ENCODE measurements at places on chromosomes 1 and 21.
A peak's percentile ranks its signal among the peaks of the same experiment; 100 is the strongest.

DNA sequence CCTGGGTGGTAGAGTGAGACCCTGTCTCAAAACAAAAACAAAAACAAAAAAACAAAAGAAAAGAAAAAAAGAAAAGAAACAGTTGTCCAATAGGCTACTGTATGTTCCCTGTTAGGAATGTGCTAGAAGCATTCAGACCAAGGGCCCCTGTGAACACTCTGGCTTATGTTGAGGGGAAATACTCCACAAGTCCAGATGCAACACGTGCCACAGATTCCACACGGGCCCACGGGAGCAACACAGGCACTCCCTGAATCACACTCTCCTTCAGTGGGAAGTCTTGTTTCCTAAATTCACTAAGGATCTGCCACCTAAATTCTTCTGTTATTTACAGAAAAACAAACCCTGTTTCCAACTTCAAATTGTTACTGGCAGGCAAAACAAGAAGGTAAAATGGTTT lies 291.1 kb downstream of the PCP4 start:
- no peak for DNase-seq
- no peaks in the 10 kb centered on the region for H3K27me3 ChIP-seq
- H3K4me1 ChIP-seq, result no peaks in the 10 kb centered on the region
- no peak overlapping the region for H3K4me3 ChIP-seq

GRCh38 chr1:222791006-222791710 lies 23.7 kb upstream of the DISP1 start:
- H3K27me3 ChIP-seq, result no peaks in the 10 kb centered on the region
- H3K4me1 ChIP-seq, result no peaks in the 10 kb centered on the region
- H3K4me3 ChIP-seq, result no peak overlapping the region
- no peak overlapping the region for H3K27ac ChIP-seq
- no peak for DNase-seq
- no peaks in the 10 kb centered on the region for H3K36me3 ChIP-seq

GRCh38 chr1:35783055-35783583 lies 13.3 kb upstream of the CLSPN start:
- H3K27ac ChIP-seq, result no peak overlapping the region
- H3K4me1 ChIP-seq, result peaks cover 7% of the 10 kb centered on the region
- H3K36me3 ChIP-seq, result no peaks in the 10 kb centered on the region
- no peaks in the 10 kb centered on the region for H3K27me3 ChIP-seq
- no peak overlapping the region for H3K4me3 ChIP-seq

GRCh38 chr1:155186794-155187455 lies 13.3 kb downstream of the TRIM46 start:
- peaks cover 13% of the 10 kb centered on the region for H3K4me1 ChIP-seq
- H3K27ac ChIP-seq, result no peak overlapping the region
- no peak overlapping the region for H3K4me3 ChIP-seq
- no peak for DNase-seq
- H3K27me3 ChIP-seq, result peaks cover 32% of the 10 kb centered on the region
- H3K36me3 ChIP-seq, result no peaks in the 10 kb centered on the region

- H3K27ac ChIP-seq, result peak overlapping the region; percentile 82
- H3K36me3 ChIP-seq, result 0 out of 2 replicates have a peak, but pooled peaks cover 10% of the 10 kb centered on the region
- H3K4me1 ChIP-seq, result peaks cover 39% of the 10 kb centered on the region
- H3K4me3 ChIP-seq, result no peak overlapping the region
- peak; percentile 91 for DNase-seq
These were observed 55.0 kb upstream of the EPHA8 start for GRCh38 chr1:22508329-22508728.

- H3K27ac ChIP-seq, result no peak overlapping the region
- H3K36me3 ChIP-seq, result 0 out of 2 replicates have a peak, but pooled peaks cover 2% of the 10 kb centered on the region
- H3K27me3 ChIP-seq, result no peaks in the 10 kb centered on the region
- no peaks in the 10 kb centered on the region for H3K4me1 ChIP-seq
- no peak overlapping the region for H3K4me3 ChIP-seq
These were observed 18.2 kb downstream of the IKBKE start for GRCh38 chr1:206488466-206488865.

DNA sequence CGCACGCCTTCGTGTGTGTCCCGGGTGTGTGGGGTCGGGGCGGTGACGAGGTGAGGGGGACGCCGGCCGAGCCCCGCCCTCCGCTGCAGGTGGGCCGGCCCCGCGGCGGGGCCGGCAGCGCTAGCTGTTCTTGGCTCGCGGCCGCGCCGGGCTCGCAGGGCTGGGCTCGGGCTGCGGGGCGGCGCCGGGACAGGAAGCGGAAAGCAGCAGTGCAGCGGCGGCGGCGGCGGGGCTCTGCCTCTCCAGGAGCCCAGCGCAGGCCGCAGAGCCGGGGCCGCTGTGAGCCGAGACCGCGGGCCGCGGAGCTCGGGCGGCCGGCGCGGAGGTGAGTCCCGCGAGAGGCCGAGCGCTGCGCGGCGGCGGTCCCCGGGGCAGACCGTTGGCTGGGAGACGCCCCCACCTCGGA lies at the start of gene VANGL1:
Gene VANGL1, plus strand, starts transcription at position 209 of the 406 bp plus-strand sequence. CDS start 9,444 bp downstream, outside the sequence.
- DNase-seq, result peak; percentile 56
- no peaks in the 10 kb centered on the region for H3K27me3 ChIP-seq
- H3K4me3 ChIP-seq, result peak within 1 kb of the TSS; percentile 65
- H3K36me3 ChIP-seq, result no peaks in the 10 kb centered on the region

- no peaks in the 10 kb centered on the region for H3K27me3 ChIP-seq
- no peak overlapping the region for H3K4me3 ChIP-seq
- no peak for DNase-seq
These were observed 2.8 kb upstream of the C1orf210 start for GRCh38 chr1:43288058-43288784.

- no peaks in the 10 kb centered on the region for H3K36me3 ChIP-seq
- no peak overlapping the region for H3K4me3 ChIP-seq
- H3K4me1 ChIP-seq, result peaks cover 6% of the 10 kb centered on the region
- H3K27ac ChIP-seq, result no peak overlapping the region
These were observed 62.1 kb upstream of the TRABD2B start for GRCh38 chr1:48059289-48059688.

DNA sequence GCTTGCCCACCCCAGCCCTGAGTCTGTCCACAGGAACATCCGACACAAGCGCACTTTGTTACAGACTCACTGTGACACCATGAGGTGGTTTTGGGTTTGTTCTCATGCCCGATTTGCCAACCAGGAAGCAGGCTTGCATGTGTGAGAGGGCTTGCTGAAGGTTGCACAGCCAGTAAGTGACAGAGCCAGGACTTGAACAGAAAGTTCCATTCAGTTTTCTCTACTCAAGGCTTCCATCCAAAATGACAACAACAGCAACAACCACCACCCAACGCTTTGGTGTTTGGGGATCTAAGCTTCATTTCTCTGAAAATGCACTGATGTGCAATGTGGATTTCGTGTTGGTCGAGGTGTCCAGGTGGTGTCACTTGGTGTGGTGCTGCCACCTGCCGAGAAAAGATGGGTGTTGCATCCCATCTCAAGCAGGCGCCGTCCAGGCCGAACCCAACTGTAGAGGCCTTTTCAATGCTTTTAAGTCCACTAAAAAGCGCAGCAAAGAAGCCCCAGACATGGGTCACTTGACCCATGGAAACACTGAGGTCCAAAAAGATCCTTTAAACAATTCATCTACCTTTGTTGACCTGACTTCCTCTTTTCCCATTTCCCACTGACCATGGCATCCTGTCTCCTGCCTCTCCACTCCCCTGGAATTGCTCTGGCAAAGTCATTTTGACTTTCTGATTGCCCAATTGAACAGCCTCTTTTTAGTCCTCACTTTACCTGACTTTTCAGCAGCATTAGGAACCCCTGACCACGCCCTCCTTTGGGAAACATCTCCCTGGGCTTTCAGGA lies 12.2 kb downstream of the CITED4 start:
- H3K27ac ChIP-seq, result no peak overlapping the region
- peak; percentile 68 for DNase-seq
- H3K27me3 ChIP-seq, result no peaks in the 10 kb centered on the region
- H3K36me3 ChIP-seq, result no peaks in the 10 kb centered on the region

DNA sequence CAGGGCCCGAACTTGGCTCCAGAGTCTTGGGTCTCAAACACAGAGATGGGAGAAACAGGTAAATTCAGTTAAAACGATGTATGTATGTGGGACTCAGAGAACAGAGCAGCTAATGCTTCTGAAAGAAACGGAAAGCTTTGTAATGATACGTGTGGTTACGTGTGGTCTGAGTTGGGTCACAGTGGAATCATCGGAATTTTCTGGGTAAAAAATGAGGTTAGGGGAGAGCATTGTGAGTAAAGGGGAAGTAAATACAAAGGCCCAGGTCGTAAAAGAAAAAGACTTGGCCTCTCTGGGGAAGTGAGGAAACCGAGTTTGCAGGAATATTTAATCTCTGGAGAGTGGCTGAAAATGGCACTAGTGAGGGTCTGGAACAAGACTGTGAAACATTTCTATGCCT lies 8.3 kb downstream of the NHLH2 start:
- H3K36me3 ChIP-seq, result no peaks in the 10 kb centered on the region
- H3K27ac ChIP-seq, result no peak overlapping the region
- no peak for DNase-seq
- H3K4me3 ChIP-seq, result no peak overlapping the region
- no peaks in the 10 kb centered on the region for H3K27me3 ChIP-seq
- no peaks in the 10 kb centered on the region for H3K4me1 ChIP-seq

DNA sequence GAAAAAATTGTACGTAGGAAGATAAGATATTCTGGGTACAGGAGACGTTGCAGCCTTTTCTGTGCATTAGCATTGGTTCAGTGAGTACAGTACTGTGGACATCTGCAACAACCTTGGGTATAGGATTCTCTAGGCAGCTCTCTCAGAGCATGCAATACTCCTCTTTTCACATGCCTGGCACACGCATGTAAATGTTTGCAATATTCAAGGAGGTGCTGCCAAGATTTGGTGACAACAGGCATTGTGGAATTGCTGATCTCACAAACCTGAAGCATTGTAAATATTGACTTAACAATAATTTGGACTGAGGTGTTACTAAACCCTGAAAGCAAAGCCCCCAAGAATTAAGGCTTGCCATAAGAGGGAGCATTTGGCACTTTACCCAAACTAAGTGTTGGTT lies 126.8 kb downstream of the GRIK1 start:
- H3K4me3 ChIP-seq, result no peak overlapping the region
- H3K27me3 ChIP-seq, result no peaks in the 10 kb centered on the region
- no peak overlapping the region for H3K27ac ChIP-seq
- no peaks in the 10 kb centered on the region for H3K4me1 ChIP-seq
- no peaks in the 10 kb centered on the region for H3K36me3 ChIP-seq
- DNase-seq, result no peak

DNA sequence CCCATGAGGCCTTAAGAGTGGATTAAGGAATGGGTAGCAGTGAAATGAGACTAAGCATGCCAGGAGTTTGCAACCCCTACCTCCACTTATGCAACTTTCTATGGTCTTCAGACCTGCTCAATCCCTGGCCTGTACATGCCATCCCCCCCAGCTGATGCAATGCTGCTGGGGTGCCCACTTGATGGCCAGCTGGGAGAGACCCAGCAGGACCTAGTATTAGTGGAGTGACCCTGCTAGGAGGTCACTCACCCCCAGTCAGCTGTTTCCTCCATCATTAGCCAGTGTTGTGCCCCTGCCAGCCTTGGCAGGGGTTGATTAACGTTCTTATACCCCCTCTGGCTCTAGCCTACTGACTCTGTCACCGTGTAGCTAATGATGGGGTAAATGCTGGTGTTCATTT lies 236.6 kb downstream of the DYRK1A start:
- H3K27me3 ChIP-seq, result no peaks in the 10 kb centered on the region
- H3K4me1 ChIP-seq, result no peaks in the 10 kb centered on the region
- H3K27ac ChIP-seq, result no peak overlapping the region
- no peaks in the 10 kb centered on the region for H3K36me3 ChIP-seq

- no peak overlapping the region for H3K4me3 ChIP-seq
- peaks cover 28% of the 10 kb centered on the region for H3K27me3 ChIP-seq
- no peak for DNase-seq
These were observed 39.9 kb upstream of the CSF3R start for GRCh38 chr1:36522461-36523229.

DNA sequence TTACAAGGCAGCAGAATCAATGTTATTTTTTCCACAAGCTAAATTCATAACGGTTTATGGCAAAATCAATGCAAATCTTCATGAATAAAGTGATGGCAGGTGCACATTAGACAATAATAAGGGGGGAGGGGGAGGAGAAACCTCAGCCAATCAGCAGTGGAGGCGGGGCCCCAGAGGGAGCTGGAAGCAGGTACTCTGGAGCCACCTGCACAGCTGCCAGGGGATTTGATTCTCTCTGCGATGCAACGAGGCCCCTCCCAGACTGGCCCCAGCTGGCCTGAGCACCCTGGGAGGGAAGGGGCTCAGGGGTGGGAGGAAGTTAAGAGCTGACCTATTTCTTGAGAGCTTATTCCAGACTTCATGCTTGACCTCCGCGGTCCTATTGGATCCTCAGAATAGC lies 127.8 kb upstream of the IGSF21 start:
- peaks cover 48% of the 10 kb centered on the region for H3K27me3 ChIP-seq
- DNase-seq, result no peak
- H3K36me3 ChIP-seq, result no peaks in the 10 kb centered on the region
- H3K27ac ChIP-seq, result no peak overlapping the region
- no peaks in the 10 kb centered on the region for H3K4me1 ChIP-seq
- H3K4me3 ChIP-seq, result no peak overlapping the region

GRCh38 chr1:248905662-248906008 lies 400 bp upstream of the PGBD2 start:
- H3K36me3 ChIP-seq, result no peaks in the 10 kb centered on the region
- peak; percentile 11 for DNase-seq
- peak overlapping the region; percentile 85 for H3K27ac ChIP-seq
- peak overlapping the region; percentile 90 for H3K4me3 ChIP-seq

GRCh38 chr1:199593475-199593874 lies 434.0 kb upstream of the NR5A2 start:
- no peaks in the 10 kb centered on the region for H3K4me1 ChIP-seq
- H3K36me3 ChIP-seq, result no peaks in the 10 kb centered on the region
- no peak for DNase-seq

- no peaks in the 10 kb centered on the region for H3K4me1 ChIP-seq
- no peaks in the 10 kb centered on the region for H3K27me3 ChIP-seq
- H3K4me3 ChIP-seq, result no peak overlapping the region
These were observed 89.8 kb upstream of the KCNE2 start for GRCh38 chr21:34274001-34274400.

GRCh38 chr1:55969322-55969721 lies 610.0 kb downstream of the PLPP3 start:
- no peaks in the 10 kb centered on the region for H3K36me3 ChIP-seq
- H3K27me3 ChIP-seq, result no peaks in the 10 kb centered on the region
- H3K4me1 ChIP-seq, result no peaks in the 10 kb centered on the region
- H3K4me3 ChIP-seq, result no peak overlapping the region
- DNase-seq, result no peak

- no peaks in the 10 kb centered on the region for H3K36me3 ChIP-seq
- H3K4me1 ChIP-seq, result no peaks in the 10 kb centered on the region
- no peak for DNase-seq
- H3K4me3 ChIP-seq, result no peak overlapping the region
These were observed 112.9 kb downstream of the ZBTB18 start for GRCh38 chr1:244163861-244164510.

- no peak for DNase-seq
- H3K4me1 ChIP-seq, result peaks cover 29% of the 10 kb centered on the region
- no peaks in the 10 kb centered on the region for H3K27me3 ChIP-seq
- no peak overlapping the region for H3K4me3 ChIP-seq
These were observed 26.3 kb downstream of the ATP2B4 start for GRCh38 chr1:203652724-203653461.

DNA sequence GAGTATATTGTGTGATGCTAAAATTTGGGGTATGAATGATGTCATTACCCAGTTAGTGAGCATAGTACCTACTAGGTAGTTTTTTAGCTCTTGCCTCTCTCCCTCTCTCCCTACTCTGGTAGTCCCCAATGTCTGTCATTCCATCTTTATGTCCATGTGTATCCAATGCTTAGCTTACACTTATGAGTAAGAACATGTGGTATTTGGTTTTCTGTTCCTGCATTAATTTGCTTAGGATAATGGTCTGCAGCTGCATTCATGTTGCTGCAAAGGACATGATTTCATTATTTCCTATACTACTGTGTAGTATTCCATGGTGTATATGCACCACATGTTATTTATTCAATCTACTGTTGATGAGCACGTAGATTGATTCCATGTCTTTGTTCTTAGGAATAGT lies 54.4 kb upstream of the NEGR1 start:
- no peaks in the 10 kb centered on the region for H3K27me3 ChIP-seq
- H3K36me3 ChIP-seq, result no peaks in the 10 kb centered on the region
- no peak overlapping the region for H3K4me3 ChIP-seq
- DNase-seq, result no peak
- no peak overlapping the region for H3K27ac ChIP-seq
